ENCODE measurements at places on chromosomes 1 and 21.

DNA sequence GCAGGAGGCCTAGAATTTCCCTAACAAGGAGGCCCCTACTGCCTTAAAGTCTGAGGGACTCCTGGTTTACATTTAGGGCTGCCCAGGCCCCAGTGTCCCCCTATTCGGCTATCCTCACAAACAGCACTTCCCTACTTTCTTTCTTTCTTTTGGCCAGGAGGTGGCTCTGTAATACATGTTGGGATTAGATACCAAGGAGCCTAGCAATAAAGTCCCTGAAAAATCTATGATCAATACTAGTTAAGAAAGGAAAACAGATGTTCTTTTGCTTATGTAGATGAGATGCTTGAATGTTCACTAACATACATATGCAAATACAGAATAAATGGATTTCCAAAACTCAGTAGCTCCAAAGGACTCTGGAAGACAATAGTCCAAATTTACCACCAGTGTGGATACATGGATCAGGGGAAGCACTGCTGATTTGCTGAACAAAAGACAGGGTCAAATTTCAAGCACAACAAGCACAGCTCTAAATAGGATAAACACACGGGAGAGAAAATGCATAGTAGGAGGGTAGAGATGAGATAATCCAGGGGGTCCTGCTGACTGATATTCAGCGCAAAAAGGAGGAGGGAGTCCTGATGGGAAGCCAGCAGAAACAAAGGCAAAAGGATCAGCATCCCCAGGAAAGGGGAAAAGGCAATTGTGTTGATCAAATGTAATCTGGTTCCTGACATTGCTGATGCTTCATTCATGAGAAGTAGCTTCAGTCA is 240.0 kb downstream of the NUF2 start:
- peak; percentile 11 for DNase-seq

DNA sequence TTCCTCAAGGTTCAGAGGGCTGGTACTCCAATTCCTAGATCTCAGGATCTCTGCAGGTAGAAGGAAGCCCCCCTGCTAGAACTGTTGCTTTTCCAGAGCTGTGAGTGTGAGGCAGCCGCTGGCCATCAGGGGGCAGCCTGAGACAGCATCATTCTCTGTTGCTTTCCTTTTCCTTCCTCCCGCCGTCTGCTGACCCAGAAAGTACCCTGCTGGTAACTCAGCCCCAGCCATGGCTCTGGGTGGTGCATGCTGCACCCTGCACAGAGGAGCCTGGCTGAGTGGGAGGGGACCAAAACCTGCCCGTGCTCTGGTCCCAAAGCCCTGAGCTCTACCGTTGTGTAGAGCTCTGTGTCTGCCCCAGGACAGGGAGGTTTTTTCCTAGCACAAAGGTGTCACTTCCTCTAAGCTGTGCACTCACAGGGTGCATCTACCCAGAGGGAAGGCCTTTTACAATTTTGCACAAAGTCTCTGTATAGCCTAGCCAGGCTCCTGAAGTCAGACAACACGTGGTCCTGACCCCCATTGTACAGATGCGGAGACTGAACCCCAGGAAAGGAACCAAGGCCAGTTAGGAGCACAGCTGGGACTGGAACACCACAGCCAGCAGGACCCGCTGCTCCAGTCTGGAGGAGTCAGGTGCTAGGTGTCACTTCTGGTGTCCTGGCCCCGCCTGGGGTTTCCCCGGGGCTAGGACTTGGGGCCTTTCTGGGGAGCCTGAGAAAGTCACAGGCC is 5.6 kb upstream of the FAM131C start:
- peak; percentile 69 for DNase-seq

DNA sequence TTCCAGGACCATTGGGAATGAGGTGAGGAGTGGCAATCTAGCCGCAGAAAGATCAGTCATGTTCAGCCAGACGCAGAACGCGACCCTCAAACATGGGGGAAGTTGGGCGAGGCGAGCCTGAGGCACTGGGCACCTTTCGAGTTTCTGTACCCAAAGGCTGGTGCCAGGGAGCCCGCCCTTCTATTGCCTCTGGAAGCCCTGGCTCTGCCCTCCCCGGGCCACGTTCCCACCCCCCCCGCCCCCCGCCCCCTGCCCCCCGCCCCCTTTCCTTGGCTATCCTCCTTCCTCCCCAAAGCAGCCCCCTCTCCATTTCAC is 2.2 kb upstream of the ZBTB7B start:
- DNase-seq = no peak

- DNase-seq = no peak
Observed at GRCh38 chr1:22362626-22363402, 88.8 kb upstream of the ZBTB40 start.

GRCh38 chr1:72366466-72366865 is 84.1 kb upstream of the NEGR1 start:
- peak; percentile 90 for DNase-seq

GRCh38 chr21:31521515-31521914 is 138.0 kb upstream of the SOD1 start:
- DNase-seq = no peak

- DNase-seq = no peak
Observed at GRCh38 chr1:222124602-222125001, 382.7 kb upstream of the DUSP10 start.

DNA sequence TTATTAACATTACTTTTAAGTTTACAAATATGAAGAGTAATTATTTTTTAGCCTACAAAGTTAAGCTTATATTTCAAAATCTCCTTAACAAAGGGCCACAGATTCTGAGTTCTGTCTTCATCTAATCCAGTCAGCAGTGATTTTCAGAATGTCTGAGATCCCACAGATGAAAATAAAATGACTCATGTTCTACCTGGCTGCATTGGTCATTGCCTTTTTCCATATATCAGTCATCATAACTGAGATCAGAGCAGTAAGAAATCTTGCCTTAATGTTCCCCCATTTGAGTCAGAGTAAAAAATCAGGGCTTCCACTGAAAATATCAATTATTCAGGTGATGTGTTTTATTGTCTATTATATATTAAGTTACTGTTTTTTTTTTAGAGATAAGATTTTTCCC is 416.1 kb downstream of the MRPL39 start:
- DNase-seq = no peak

DNA sequence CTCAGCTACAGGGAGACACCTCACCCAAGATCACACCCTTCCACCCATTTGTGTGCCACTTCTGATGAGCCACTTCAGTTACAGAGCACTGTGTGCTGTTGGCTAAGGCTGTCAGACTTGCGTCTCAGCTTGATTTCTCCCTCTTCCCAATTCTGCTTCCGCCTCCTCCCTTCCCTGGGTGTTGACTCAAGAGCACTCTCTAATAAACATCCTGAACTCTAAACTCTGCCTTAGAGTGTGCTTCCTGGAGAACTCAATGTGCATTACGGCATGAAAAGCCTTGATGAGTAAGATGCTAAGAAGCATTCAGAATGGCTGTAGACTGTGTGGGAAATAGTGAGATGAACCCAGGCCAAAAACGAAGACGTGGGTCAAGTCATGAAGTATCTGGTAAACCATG is 54.9 kb upstream of the S1PR1 start:
- DNase-seq = no peak

DNA sequence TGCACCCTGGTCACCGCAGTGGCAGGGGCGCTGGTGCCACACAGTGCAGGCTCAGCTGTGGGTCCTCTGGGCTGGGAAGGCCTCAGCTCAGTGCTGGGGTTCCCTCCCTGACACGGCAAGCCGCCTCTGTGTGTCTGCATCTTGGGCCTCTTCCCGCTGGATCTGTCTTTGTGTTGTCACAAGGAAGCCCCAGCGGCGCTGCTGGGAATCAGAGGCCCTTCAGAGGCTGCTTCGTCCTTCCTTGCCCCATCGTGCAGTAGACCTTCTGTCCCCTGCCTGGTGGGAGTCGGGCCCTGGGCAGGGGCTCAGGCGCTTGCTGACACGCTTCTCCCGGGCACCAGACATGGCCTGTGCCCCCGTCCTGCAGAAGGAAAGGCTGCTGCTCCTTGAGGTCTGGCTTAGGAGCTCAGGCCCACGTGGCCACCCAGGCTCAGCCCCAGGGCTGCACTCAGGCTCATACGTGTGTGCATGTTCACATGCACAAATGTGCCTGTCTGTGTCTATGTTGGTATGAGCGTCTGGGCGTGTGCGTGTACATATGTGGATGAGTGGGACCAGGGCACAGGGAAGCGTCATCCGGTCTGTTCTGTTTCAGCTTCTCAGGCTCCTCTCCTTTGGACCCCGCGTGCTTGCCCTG is 24.3 kb upstream of the DIP2A start:
- no peak for DNase-seq

DNA sequence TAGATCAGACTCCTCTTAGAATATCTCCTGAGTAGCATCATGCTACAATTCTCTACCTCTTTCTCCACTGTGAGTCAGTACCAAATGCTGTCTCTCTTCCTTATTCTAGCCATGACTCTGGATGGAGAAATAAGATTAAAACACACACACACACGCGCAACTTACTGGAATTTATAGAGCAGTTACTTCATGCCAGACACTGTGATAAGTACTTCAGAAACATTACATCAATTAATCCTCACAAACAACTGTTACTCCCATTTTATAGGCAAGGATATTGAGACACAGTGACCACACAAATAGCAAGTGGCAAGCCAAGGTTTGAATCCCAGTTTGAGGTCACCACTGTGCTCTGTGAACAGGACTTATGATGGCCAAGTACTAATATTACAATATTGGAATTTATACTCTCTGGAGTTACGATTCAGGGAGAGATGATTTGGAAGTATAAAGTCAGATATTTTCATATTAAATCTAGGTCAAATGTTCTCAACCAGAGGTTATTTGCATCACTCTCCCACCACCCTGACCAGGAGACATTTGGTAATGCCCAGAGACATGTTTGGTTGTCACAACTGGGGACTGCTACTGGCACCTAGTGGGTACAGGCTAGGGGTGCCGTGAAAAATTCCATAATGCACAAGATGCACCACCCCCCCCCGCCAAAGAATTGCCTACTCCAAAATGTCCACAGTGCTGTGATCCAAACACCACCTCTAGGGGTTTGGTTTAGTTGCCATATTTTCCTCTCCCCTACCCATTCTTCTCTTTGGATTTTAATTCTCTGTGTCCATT is 221.6 kb downstream of the LTN1 start:
- DNase-seq = no peak

GRCh38 chr1:79090985-79091384 is 84.5 kb upstream of the ADGRL4 start:
- DNase-seq = no peak

- DNase-seq = no peak
Observed at GRCh38 chr1:166840309-166841274, 1.3 kb downstream of the POGK start.

- peak; percentile 55 for DNase-seq
Observed at GRCh38 chr1:229856009-229856650, 210.9 kb upstream of the GALNT2 start.

GRCh38 chr1:203320591-203321272 is 15.4 kb downstream of the BTG2 start:
- DNase-seq = peak; percentile 90

DNA sequence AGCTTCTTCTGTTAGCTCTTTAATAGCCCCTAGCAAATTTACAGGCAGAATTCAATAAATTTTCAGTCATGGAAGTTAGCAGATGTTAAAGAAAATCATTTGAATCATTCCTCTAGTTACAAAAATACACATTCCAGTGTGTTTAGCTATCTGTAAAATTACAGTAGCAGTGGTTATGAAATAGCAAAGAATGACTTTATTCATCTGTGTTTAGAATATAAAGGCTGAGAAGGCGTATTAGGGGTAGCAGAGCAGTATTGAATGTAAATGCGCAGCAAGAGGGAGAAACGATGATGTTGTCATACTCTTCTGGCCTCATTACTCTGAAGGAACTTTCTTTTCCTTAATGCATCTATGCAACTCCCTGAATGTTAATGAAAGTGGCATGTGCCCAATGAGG is 106.2 kb upstream of the CYYR1 start:
- no peak for DNase-seq

GRCh38 chr21:43012596-43012995 is 38.2 kb downstream of the PKNOX1 start:
- DNase-seq = no peak

- no peak for DNase-seq
Observed at GRCh38 chr1:215772151-215772550, 205.0 kb downstream of the KCTD3 start.

DNA sequence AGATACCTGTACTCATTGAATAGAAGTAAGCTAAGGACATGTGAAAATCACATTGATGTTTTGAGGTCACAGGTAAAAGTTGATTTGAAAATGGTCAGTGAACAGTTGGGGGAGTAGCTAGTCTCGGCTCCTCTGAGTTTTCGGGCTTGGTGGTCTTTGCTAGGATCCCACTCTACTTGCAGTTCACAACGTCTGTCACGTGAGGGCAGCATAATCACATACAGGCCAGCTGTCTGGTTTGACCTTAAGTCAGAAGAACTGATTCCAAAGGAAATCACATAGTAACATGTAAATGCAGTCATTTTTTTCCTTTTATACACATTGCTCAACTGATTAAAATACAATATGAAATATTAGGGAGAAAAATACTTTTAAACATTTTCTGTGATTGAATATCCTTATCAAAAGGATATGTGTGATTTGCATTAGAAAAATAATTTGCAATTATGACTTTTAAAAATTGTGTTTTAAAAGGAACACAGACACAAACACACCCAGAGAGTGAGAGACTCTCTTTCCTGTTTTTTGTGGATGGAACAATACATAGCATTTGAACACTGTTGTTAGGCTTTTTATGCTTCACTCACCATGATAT is 21.8 kb upstream of the PDC start:
- DNase-seq = peak; percentile 60

- DNase-seq = no peak
Observed at GRCh38 chr1:80448081-80448480, 1352.7 kb upstream of the ADGRL2 start.

DNA sequence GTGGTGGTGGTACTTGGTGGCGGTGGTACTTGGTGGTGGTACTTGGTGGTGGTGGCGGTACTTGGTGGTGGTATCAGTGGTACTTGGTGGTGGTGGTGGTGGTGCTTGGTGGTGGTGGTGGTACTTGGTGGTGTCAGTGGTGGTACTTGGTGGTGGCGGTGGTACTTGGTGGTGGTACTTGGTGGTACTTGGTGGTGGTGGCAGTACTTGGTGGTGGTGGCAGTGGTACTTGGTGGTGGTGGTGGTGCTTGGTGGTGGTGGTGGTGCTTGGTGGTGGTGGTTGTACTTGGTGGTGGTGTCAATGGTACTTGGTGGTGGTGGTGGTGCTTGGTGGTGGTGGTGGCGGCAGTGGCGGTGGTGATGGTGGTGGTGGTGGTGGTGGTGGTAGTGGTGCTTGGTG is 20.2 kb downstream of the COQ8A start:
- no peak for DNase-seq

- DNase-seq = no peak
Observed at GRCh38 chr1:224730965-224731364, 114.8 kb downstream of the CNIH3 start.

DNA sequence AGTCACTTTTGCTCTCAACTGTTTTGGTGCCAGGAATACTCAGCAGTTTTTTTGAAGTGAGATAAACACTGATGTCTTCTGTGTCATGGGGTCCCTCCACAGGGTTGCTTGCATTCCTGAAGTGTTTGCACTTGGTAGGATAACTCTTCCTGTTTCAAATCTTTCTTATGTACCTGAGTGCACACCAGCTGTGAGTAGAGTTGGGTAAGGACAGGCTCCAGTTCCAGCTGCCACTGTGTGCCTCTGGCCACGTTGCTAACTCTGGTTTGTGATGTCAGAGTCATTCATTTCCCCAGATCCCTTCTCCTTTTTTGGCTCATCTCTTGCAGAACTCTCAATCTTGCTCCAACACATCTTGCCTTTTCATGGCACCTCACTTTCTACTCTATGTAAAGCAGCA is 356.3 kb upstream of the B3GALT2 start:
- DNase-seq = no peak

- DNase-seq = no peak
Observed at GRCh38 chr1:15256584-15256983, 9.6 kb downstream of the FHAD1 start.
